Activated T-helper 1 cell treated with Interleukin-2 at 50 U/mL for 16 hours (primary cell): ENCODE measurements at places on chromosomes 16 and 17.

DNA sequence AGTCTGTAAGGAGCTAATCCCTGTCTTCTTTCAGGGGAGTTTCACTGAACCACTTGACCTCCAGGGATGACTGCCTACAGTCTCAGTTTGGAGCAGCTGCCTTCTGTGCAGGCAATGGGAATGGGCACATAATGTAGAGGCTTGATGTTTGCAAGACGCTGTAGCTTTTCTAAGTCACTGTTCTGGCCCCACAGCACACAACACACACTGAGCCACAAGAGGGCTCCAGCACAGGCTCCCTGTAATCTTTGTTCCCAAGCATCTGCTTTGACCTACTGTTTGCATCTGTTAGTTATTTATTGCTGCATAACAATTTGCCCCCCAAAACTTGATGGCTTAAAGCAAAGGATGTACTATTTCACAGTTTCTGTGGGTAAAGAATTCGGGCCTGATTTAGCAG is 419.0 kb upstream of the ASIC2 start:
- DNase-seq = no peak

DNA sequence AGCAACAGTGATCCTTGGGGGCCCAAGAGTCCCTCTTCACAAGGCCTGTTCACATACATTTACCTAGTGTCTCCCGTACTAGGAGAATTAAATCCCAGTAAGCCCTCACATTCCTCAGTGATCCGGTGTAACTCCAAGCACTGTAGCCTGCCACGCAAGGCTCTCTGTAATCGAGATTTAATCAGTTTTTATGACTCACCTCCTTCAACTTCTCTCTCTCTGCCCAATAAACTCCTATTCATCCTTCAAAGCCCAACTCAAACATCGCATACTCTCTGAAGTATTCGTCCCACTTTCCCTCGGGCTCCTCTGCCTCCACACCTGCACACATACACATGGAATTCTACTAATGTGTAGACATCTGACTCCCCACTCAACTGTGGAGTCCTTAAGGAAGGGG is 141.8 kb downstream of the CMIP start:
- no peak for DNase-seq

DNA sequence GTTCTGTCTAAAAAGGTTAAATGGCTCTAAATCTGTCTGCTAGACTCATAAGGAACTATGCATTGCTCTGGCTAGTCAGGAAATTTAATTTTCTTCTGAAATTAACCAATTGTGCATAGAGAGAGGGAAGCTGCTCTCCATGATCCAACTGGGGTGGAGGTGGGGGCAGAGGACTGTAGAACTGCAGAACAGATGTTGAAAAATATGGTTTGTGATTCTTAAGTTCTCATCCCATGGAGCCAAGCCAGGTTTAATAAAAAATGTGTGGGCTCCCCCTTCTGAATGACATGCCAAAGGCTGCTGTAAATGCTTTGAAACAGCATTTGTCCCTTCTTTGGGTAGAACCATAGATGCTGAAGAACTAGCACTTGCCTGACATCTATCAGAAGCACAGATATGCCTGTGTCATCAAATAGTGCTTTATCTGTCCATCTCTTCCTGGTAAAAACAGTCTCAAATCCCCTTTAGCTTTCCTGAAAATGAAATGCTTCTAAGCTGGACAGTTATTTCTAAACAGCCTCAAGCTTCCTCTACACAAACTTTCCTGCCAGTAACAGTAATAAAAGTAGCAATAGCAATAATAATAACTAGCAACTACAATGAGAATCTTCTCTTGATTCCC is 221.4 kb downstream of the CDH8 start:
- no peak for DNase-seq

DNA sequence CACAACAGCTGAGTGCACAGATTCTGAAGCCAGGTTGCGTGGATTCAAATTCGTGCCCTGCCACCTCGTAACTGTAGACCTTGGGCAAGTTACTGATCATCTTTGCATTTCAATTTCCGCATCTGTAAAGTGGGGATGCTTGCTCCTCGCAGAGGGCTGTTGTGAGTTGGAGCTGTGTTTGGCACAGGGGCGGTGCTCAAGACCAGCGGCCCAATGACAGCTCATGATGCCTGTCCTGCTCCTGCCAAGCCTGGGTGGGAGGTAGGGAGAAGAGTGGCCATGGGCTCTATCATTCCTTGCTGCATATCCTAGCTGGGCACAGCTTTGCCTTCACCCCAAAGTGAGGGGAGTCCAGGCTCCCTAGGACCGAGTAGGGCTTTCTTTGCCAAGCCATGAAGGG is 12.6 kb downstream of the NXPH3 start:
- DNase-seq = no peak

DNA sequence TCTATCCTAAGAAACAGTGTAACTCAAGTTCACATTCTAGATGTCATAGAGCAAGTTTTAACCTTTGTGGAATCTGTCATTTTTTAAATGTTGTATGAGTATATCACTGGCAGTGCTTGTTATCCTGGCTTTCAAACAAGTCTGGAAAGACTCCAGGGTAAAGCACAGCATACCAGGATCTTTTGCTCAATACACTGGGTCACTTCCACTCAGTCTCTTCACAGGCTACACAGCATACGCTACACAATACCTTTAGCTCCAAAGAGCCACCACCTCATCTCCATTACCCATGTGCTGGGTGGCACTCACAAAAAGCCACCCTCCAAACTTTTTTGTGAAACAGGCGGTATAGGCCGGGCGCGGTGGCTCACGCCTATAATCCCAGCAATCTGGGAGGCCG is 69.5 kb downstream of the PARN start:
- DNase-seq = no peak

- no peak for DNase-seq
These were observed 26.3 kb upstream of the HS3ST2 start for GRCh38 chr16:22787466-22788192.
